NCI-H345 (cell line): ENCODE measurements at places on chromosomes 6 and 20.

DNA sequence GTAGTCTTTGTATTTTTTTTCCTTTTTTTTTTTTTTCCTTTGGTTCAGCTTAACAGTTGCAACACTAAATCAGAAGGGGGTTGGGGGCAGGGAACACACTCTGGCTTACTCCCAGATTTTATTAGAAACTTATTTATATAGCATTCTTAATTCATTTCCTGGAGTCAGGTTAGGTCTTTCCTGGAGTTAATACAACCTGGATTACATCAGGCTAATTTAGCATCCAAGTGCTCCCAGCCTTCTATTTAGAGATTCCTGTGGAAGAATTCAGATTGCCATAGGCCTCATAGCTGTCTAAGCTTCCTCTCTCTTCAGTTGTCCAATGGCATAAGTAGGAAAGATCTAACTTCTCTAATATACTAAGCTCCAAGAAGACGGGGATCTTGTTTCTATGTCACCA, 35.8 kb upstream of the PKHD1 start:
- DNase-seq, result no peak

DNA sequence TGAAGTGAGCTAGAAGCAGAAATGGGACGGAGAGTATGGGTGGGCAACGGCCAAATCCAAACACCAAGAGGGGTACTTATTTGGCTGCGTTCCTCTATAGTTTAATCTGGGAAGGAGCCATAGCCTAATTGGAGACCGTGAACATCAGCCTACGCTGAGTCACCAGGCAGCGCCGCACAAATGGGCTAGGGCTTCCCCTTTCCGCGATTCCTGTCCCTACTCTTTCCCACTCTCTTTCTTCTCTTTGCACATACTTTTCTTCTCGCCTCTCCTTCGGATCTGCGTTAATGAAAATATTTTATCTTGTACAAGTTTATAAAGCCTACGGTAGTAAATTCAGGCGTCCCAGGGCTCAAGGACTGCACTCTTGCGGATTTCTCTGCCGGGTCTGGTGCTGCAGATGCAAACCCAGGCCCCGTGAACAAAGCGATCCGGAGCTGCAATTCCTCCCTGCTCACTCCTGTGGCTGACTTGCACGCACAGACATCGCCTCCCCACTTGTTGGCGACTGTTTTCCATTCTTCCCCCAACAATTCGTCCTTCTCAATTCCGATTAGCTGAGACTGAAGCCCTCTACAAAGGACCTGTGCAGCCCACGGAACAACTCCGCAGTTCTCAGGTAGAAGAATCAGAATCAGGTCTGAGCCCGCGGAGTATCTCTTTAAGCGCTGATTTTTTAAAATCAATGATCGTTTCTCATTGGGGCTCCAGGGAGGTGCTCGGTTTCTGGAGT, 4.2 kb upstream of the TBX18 start:
- no peak for DNase-seq

- DNase-seq, result no peak
Measured at GRCh38 chr6:107695061-107695720, 128.9 kb downstream of the SCML4 start.

DNA sequence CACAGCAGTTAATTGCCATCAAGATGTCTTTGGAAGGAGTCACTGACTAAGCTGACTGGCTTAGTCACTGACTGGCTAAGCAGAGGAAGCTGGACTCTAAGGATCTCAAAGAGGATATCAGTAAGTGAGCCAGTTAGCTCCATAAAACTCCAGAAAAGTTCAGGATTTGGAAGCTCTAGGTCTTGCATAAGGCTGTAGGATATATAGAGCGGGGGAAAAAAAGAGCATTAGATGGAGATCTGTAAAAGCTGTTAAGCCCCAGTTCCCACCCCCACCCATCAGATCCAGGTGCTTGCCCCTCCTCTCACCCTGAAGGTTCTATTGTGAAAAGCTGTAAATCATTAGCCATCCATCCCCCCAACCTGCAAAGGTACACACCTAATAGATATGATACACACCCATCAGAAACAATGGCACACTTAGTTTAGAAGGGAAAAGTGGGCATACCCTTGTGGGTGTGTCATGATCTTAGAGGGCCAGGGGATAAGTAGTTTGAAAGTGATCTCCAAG, 32.2 kb downstream of the CARMIL1 start:
- no peak for DNase-seq

DNA sequence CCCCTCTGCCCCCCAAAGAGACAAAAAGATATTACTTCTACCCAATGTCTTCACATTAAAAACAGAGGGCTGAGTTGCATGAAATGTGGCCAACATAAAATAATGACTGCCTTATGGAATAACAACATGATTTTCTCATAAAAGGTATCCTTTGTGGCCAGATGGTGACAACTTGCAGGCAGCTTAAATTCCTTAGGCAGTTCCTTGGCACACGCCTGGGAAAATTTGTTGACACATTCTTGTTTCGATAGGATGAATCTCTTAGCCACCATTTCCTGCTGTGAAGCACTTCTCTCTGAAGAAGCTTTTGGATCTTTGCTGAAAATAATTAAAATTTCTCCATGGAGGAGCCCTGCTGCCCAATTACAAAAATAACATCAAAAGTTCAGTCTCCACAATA, 109.0 kb upstream of the COL21A1 start:
- DNase-seq, result no peak

DNA sequence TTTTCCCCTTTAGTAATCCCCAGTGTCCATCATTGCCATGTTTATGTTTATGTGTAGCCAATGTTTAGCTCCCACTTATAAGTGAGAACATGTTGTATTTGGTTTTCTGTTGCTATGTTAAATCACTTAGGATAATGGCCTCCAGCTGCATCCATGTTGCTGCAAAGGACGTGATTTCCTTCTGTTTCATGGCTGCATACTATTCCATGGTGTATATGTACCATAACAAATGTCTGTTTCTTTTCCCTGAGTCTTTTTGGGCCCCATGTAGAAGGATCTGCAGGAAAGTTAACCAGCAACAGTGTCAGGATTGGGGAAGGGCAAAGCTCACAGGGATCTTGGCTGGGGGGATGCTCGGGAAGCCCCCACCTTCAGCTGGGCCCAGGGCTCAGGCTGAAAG, 64.3 kb upstream of the SULF2 start:
- no peak for DNase-seq

DNA sequence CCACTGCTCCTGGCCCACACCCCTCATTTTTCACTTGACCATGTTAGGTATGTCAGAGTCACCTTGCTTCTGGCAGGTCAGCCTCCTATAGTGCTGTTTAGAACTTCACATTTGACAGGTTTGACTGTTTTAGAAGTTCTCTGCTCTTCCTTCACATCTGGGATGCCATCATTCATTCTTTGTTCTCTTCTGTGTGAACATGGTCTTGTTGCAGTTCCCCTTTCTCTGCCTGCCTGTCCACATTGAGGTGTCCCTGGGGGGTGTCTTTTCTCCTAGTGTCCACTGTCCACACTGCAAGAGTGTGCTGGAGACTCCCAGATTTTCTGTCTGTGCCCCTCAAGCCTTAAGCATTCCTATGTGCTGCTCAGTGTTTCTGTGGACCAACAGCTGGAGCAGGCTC, 89.5 kb downstream of the JARID2 start:
- DNase-seq, result no peak

DNA sequence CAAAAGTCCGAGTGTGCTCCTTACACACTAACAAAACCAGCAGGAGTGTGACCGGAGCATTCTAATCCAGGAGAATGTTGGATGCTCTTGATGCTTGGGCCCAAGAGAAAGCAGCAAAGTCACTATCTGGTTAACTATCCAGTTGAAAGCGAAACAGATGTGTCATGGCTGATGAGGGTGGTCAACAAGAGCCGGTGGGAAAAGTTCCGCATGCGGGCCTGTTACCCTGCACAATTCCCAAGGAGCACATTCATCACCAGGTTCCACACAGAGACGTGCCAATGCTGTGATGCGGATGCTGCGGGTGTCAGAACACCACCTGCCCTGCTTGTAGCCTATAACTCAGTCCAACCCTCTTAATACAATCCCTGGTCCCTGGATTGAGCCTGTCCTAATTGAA, 38.7 kb downstream of the IL20RA start:
- DNase-seq, result no peak

DNA sequence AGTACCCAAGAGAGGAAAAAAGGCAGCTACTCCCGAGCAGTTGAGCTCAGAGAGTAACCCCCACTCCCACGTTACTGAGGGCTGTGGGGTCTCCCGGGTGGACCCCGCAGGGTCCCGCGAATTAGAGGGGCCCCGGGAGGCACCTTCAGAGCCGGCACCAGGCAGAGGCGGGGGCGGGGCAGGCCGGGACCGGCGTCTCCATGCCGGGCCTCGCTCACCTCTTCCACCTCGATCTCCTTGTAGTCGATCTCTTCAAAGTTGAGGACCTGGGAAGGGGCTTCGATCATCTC, 381 bp downstream of the MAP3K7 start:
- DNase-seq, result no peak

DNA sequence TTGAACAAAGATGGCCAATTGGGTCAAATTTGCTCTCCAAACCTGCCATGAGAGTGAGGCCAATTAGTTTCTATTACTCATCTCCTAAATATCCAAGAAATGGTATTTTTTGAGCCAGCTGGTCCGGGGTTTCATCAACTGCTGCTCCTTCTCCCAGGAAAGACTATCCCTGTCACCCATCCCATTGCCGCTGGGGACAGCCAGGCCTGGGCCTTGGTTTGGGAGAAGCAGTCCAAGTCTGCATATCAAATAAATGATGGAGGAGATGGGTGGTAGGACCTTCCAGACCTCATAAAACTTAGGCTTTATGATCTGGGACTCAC, 46.7 kb upstream of the TTPAL start:
- no peak for DNase-seq

GRCh38 chr6:36757206-36757605, 59.6 kb downstream of the RAB44 start:
- no peak for DNase-seq

- DNase-seq, result no peak
Measured at GRCh38 chr6:43401730-43402129, 25.6 kb upstream of the ABCC10 start.

- DNase-seq, result no peak
Measured at GRCh38 chr6:70424291-70424690, 11.0 kb downstream of the FAM135A start.

GRCh38 chr20:1374246-1374645, 18.6 kb downstream of the FKBP1A start:
- DNase-seq, result no peak
